ENCODE measurements at places on chromosomes 3 and 15.

DNA sequence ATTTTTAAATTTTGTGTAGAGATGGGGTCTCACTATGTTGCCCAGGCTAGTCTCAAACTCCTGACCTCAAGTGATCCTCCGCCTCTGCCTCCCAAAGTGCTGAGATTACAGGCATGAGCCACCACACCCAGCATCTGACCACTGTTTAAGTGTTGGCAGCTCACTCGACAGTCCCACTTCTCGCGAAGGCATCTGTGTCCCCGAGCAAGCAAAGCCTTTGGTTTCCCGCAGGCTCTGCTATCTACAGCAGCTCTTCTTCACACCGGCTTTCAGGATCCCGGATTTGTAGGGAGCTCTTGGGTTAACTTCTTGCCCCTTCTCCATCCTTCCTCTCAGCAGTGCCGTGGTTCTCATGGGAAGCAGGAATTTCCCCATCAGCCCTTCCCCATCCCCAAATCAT, 240.9 kb downstream of the VPS13C start:
- no peak for DNase-seq

- DNase-seq = no peak
Measured at GRCh38 chr15:76440441-76440840, 103.9 kb downstream of the ISL2 start.

GRCh38 chr15:49758856-49759255, 138.0 kb downstream of the DTWD1 start:
- DNase-seq = no peak

DNA sequence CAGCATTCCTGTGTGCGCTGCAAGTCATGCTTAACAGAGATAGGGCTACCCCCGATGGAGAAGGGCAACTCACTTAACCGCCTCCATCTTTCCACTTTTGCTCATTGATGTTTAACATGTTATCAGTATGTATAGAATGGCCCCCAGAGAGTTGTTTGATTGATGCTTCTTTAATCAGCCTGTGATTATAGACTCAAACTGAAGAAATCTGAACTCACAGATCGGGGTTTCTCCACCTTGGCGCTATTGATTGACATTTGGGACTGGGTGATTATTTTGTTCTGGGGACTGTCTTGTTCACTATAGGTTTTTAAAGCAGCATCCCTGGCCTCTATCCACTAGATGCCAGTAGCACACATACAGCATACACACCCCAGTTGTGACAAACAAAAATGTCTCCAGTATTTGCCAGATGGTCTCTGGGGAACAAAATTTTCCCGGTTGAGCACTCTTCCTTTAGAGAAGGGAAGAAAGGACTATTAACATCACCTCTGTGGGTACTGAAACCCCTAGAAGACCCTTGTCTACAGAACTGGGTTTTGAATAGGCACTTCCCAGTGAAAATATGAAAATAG, 54.4 kb downstream of the LARS2 start:
- no peak for DNase-seq

DNA sequence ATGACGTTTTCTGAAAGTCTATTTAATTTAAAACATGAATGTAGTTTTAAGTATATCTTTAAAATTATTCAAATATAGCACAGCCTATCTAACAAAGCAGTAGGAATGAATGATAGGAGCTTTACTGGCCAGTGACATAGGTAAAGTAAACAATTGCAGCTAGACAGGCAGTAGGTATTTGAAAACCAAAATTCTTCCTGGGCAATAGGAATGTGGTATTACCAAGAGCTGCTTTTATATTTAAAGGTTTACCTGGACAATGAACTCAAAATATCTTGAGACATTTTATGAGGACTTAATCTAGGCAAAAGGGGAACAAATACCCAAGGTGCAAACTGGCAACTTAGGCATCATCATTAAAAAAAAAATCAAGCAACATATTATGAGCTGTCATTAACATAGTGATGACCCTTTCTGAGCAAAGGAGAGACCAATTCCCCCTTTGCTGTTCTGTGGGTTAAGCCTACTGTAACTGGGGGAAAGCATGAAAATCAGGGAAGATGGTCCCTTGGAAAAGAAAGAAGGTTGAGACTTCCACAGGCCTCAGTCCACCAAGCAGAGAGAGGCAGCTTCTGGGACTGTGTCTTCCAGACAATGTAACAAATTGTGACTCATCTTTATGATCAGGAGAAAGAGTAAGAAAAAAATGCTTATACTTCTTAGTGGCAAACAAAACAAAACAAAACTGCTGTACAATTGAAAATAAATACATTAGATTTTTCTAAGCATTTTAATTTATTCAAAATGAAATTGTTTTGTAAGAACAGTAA, 12.9 kb downstream of the ISL2 start:
- no peak for DNase-seq

- DNase-seq = no peak
Measured at GRCh38 chr15:81492331-81492968, 118.4 kb upstream of the TMC3 start.

DNA sequence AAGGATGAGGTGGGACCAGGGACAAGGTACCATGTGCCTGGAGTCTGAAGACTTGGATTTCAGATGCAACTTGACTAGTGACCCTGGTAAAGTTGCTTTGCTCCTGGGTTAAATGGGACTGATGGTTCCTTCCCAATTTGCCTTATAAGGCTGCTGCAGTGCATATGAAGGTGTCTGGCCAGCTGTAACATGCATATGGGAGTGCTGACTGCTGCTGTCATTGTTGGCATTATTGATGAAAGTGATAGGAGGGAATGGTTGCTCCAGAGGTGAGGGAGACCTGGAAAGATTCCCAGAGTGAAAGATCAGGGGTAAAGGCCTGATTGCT, 20.5 kb downstream of the CYP8B1 start:
- DNase-seq = no peak

All from hematopoietic multipotent progenitor cell treated with erythropoietin and hydrocortisone succinate and interleukin-3 and kit ligand, for 6 days (in vitro differentiated cells).